CD4-positive, alpha-beta T cell treated with Interleukin-4 for 1 hour (primary cell): ENCODE measurements at places on chromosomes 5 and 9.

GRCh38 chr5:175696139-175696854 lies 38.4 kb downstream of the HRH2 start:
- DNase-seq, result peak; percentile 81

DNA sequence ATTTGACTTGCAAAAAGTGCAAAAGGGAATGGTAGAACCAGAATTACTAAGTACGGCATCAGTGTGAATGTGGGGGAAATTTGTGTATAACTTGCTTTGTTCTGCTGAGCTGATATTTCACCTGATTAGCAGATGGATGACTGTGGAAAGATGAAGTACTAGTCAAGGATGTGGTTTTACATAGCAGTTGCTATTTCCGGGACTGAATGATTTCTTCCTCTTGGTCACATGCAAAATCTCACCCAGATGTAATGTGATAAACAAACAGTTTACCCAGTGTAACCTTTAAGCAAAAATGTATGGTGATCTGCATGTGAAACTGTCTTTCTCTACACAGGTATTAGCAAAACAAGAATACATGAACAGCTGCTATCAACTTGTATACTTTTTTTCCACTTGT lies 46.1 kb downstream of the DCP2 start:
- peak; percentile 75 for DNase-seq

DNA sequence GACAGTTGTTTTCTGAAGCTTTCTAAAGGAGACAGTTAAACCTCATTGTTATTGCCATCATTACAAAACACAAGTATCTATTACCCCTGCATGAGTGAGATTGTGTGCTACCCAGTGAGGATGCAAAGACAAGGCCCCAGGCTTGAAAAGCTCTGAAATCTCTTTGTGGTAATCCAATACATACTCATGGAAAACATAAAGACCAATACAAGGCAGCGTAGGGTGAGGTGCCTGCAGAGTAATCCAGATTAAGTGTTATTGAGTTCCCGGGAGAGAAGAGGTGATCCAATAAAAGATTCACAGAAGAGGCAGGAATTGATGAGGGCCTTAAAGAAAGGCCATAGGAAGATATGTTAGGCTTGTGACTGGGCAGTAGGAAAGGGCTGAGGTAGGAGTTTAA lies 150.1 kb downstream of the MEF2C start:
- no peak for DNase-seq

DNA sequence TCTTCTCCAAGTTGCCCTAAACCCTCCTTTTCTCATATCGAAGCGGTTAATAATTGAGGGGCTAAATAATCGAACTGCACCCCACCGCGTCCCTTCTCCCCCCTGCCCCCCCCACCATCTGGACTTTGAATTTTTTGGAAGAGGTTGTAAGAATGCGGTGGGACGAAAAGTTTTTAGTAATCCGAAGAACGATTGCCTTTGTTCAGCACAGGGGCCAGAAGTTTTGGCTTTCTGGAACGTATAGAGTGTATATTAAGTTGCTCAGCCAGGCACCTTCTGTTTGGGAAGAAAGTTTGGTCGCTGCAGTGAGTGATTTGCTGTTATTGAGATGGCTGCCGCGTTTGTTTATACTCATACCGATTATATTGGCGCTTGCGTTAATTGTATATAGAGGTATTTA lies 518 bp downstream of the ERBIN start:
- DNase-seq, result peak; percentile 25

- DNase-seq, result no peak
Observed at GRCh38 chr5:72702881-72703434, 113.5 kb upstream of the TNPO1 start.
